ENCODE measurements at places on chromosomes 7 and 10. TPM values are rescaled to one million over a fixed set of nuclear protein-coding genes. Genes with fewer than 3 reads are reported as not detected.
A peak's percentile ranks its signal among the peaks of the same experiment; 100 is the strongest.

Gene PLXDC2
- total RNA-seq, result 13.1 TPM

Gene FOXI2
- not detected for total RNA-seq

DNA sequence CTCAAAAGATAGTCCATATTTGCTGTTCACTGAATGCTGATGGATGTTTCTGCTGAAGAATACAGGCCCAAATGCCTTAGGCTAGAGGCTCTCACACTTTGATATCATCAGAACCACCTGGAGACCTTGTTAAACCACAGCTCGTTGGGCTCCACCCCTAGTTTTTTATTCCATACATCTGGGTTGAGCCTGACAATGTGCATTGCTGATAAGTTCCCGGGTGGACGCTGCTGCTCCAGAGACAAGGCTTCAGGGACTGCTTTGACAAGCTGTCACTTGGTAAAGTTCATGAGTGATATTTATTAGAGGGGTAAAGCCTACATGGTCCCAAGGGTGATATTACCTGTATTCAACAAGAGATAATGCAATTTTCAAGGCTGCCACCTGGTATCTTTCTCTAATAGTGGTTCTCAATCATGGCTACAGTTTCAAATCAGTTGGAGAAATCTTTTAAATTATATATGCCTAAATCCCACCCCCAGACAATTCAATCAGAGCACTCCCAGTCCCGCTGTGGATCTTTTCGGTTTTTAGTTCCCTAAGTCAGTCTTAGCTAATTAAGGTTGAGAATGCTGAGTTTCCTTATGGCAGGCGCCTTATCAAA is 107.1 kb upstream of the GSDME start:
- DNase-seq, result no peak

DNA sequence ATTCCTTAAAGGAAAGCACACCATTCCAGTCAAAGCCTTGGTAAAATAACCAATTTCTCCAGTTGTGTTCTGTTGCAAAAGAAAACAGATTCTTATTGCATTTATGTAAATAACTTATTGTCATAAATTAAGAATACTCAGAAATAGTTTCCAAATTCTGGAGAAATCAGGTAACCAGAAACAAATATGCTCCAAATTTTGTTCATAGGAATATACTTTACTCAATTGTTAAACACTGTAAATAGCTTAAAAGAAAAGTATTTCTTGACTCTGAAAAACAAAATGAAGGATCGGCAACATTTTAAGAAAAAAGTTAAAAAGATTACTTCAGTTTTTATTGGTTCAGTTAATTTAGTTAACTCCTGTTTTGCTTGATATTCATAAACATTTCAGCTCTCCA is 67.1 kb upstream of the PIK3CG start:
- DNase-seq, result no peak

DNA sequence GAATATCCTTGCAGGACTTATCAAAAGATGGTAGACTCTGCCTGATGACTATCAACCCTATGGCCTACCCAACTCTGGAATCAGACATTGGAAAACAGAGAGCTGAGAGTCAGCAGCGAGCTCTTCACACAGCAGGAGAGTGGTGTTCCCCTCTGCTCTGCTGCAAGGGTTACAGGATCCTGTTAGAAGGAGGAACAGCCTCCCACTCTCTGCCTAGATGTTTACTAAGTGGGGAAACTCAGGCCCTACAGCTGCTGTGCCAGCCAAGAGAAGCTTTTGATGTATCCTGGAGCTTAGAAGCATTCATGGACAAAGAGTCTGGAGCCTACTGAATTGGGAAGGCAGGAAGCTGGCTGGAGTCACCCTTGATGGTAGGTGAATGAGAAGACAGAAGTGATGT is 104.6 kb downstream of the ABLIM1 start:
- no peak for DNase-seq

DNA sequence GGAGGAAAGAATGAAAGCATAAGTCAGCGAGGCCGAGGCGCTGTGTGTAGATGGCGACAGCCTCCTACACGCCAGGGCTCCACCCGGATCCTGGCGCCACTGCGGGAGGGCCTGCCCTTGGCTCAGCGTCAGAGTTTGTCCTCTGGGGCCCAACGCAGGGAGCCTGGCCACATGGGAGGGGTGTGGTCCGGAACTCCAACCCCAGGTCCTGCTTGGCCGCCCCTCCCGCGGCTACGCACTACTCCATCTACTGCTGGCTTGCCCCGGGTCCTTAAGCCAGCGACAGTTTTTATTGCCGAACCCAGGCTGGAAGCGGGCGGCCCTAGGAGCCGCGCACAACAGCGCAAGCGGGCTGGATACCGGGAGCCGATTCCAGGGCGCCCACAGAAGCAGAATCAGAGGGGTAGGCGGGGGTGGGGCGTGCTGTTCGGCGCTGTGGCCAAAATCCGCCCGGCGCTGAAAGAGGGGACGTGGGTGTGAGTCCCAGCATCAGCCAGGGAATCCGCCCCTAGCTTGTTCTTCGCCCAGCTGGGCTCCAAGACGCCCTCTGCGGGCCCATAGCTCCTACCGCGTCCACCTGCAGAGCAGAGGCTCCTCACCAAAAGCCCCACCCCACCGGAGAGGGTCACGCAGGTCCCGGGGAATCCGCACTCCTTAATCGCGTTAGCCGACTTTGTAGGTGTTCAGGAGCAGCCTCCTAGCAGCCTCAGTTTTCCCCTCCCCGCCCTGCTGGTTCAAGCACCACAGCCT is 4.5 kb downstream of the KAZALD1 start:
- peak; percentile 88 for DNase-seq

DNA sequence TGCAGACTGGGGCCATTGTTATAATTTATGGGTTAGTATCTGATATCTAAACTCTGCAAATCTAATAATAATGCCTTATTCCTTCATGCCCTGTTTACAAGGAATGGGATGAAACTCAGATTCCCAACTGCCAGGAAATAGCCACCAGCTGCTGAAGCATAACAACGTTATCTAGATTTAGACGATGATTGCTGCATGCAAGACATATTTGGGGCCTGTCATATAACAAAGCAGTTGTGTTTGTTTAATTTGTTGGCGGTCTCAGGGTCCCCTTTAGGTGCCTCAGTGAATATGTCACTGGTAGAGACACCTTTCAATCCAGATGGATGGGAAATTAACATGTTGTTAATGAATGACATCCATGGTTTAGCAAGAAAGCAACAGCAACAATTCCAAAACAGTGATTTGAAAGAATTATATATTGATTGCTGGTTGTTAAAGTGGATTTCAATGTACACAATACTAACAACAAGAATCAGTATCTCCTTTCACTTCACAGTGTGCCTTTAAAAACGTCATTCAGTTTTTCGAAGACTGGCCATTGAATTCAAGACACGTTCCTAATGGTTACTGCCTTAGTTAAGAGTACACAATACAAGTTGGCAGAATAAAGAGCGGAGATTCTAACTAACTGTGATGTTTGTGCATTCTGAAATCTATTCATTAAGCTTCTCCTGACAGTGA is 860.6 kb upstream of the CELF2 start:
- DNase-seq, result no peak
